CD4-positive, alpha-beta T cell treated with Interleukin-2 at 100 ng/mL for 4 hours (primary cell): ENCODE measurements at places on chromosomes 16 and 17.
A peak's percentile ranks its signal among the peaks of the same experiment; 100 is the strongest.

DNA sequence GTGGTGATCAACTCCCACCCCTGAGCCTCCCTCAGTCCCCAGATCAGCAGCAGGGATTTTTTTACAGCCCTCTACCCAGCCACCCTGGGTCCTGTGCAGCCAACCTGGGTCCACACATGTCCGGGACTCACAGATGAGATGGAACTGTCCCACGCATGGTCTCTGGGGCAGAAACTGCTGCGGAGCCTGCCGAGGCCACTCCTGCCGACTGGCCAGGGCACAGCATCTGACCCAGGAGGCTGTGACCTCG lies 48.0 kb upstream of the ZCCHC14 start:
- no peak for DNase-seq

DNA sequence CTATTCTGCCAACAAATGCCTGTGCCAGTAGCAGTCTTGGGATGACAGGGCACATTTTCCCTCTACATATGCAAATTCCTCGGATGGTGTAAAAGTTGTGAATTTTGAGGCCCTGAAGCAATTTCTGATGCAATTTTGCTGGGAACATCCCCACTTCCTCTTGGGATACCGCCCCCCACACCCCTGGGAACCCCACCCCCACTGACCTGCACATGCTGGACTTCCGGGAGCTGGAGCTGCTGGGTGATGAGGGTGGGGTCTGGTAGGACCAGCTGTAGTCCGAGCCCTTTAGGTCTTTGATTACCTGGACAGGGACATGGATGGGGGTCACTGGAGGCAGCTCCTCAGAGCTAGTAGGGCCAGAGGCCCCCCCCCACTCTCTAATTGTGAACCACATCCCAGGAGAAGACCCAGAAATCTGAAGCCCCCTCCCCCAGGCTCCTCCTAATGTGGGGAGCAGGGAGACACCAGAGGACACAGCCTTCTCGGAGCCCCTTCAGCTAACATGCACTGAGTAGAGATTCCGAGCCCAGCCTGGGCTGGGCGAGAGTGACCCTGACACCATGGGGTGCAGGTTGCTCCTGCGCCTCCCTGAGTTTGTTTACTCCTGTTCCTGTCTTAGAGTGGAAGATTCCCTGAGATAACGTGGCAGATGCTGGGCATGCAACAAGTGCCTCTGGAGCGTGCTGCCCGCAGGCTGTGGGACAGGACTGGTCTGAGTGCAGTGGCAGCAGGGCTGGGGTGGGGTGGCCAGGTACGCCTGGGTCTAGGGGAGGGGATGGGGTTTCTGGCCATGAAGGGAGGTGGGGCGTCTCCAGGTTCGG lies 9.0 kb downstream of the MTSS2 start:
- DNase-seq: no peak

- DNase-seq: no peak
Measured at GRCh38 chr16:67516296-67517154, 12.1 kb upstream of the RIPOR1 start.

- no peak for DNase-seq
Measured at GRCh38 chr17:540631-541030, 174.0 kb downstream of the VPS53 start.

DNA sequence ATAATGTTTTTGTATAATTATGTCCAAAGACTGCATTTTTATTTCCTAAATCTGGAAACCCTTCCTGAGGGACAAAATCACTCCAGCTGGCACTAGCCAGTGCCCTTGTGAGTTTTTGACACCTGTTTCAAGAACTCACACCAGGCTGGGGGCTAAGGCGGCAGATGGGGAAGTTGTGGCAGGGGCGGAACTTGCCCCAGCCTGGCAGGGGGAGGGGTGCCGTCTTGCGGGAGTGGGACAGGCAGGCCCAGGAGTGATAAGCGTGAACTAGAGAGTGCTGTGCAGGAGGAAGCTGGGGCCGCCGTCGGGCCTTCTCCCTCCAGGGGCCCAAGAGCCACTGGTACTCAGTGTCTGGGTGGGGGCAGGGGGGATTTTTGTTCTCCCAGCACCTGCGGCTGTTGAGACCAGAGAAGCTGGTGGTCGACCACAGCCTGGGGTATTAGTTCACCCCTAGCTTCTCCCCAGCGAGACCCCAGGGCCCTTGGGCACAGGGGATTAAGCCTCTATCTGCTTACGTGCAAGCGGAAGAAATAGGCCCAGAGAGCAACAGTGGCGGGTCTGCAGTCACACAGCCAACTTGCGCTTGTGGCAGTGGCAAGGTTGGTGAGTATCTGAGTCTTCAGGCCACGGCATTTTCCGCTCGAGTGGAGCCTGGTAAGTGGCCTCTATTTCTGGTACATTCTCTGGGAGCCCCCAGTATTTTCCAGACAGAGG lies 40.2 kb upstream of the PLCG2 start:
- no peak for DNase-seq

DNA sequence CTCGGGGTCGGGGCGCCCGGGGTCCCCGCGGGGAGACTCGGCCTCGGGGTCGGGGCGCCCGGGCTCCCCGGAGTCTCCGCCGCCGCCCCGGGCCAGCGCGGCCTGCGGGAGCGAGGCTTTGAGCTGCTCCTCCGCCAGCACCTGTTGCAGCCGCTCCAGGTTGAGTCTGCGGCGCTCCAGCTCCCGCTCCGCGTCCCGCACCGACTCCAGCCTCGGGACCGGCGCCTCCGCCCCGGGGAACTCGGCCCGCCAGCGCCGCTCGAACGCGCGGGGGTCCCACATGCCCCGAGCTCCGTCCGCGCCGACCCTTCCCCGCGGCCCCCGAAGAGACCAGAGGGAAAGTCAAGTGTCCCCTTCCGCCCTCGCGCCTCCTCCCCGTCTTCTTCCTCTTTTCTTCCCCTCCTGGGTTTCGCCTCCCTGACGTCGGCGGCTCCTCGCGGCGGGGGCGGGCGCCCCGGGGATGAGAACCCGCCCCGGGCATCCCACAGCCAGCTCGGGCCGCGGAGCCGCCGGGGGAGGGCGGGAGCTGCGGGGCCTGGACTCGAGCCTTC lies 40.8 kb upstream of the BHLHA9 start:
- DNase-seq: peak; percentile 38

- no peak for DNase-seq
Measured at GRCh38 chr17:79993390-79994227, 42.1 kb downstream of the TBC1D16 start.

GRCh38 chr16:84315422-84315821 lies 20.7 kb downstream of the WFDC1 start:
- DNase-seq: no peak

DNA sequence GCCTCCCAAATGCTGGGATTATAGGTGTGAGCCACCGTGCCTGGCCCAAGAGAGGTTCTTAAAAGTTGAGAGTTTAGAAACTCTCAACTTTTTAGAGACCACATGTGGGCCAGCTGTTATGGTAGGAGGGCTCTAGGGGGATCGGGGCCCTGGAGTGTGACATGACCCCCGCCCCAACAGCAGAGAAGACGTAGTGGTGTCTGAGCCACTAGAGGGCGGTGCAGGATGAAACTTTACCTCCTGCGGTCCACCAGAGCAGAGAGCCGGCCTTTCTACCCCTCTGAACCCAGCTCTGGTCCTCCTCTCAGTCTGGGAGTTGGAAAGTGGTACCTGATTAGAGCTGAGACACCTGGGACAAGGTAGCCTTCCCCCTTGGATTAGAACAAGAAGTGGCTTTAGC lies 7.4 kb downstream of the CDK5RAP3 start:
- DNase-seq: peak; percentile 47

- DNase-seq: no peak
Measured at GRCh38 chr17:7380321-7380720, 568 bp upstream of the TNK1 start.

DNA sequence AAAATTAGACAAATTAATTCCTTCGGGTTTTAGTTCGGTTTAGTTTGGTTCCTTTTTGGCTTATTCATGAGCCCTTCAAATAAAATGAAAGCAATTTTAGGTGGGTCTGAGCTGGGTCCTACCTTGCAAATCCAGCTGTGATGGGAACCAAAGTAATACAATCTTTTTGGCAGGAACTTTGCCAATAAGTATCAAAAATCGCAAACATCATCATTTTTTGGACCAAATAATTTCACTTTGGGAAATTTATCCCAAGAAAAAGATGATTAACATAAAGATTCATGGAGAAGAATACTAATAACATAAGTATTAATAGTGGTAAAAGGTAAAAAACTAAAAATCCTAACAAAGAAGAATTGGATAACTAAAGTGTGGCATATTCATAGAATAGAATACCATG lies 67.8 kb upstream of the MYOCD start:
- DNase-seq: no peak

- DNase-seq: no peak
Measured at GRCh38 chr17:3678095-3678820, 9.6 kb downstream of the EMC6 start.

GRCh38 chr17:45703806-45704205 lies 80.3 kb upstream of the CRHR1 start:
- DNase-seq: no peak

GRCh38 chr16:1554826-1555445 lies 21.5 kb downstream of the TMEM204 start:
- DNase-seq: no peak

DNA sequence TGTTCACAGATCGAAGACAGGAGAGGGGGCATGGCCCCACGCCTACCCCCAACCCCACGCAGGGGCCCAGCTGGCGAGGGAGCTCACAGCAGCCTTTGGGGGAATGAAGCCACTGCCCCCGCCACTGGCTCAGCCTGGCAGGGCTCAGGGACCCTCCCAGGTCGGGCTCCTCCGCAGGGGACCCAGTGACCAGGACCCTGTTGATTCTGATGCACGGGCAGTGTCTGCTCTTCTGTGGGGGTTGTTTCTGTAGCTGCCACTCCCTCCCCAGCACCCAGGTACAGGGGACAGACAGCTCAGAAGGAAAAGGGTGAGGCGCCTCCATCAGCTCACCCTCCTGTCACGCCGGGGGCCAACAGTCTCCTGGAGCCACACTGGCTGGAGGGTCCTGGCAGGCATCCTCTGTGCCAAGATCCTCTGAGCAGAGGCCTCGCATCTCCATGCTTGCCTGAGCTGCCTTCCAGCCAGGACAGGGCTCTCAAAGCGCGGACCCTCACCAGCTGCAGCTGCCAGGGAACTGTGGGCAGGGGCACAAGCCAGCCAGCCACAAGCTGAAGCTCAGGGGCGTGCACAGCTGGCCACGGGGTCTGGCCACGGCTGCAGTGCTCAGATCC lies 49.1 kb downstream of the ZNF778 start:
- no peak for DNase-seq

DNA sequence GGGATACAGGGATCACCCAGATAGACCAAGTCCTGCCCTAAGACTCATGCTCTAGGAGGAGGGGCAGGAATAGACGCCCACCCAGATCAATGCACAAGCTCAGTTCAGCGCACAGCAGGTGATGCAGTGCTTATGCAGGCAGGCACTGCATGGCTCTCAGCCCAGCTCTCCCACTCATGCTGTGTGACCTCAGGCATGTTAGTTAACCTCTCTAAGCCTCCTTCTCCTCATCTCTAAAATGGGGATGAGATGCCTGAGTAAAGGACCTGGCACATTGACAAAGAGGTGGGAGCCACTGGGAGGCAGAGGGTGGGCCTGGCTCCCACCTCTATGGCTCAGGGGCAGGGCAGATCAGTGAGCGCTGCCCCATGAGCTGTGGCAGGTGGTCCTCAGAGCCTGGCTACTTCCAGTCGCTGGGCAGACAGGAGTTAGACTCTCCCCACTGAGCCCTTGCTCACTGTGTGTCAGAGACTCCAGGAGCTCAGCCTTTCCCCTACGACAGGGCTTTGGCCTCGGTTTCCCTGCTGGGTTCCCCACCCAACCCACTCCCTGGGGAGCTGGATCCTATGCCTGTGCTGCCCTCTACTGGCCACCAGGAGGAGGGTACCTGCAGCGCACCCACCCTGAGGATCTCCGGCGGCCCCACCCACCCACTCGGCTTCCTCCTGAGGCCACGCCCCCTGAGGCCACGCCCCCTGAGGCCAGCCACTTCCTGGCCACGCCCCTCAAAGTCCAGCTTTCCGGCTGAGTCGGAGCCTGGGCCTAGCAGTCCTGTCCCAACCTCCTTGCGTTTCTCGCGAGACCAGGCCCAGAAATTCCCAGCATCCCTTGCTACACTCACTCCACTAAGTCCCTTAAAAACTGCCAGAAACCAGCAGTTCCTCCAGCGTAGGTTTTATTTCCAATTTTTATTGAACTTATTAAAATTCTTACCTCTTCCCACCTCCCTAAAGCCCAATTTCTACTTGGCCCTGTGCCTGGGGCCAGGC lies 196.1 kb downstream of the GSG1L start:
- peak; percentile 46 for DNase-seq

GRCh38 chr16:88693420-88694177 lies 7.3 kb upstream of the SNAI3 start:
- DNase-seq: no peak

GRCh38 chr17:43576563-43577229 lies 30.6 kb upstream of the ETV4 start:
- peak; percentile 65 for DNase-seq

GRCh38 chr16:72787514-72788268 lies 260.2 kb downstream of the ZFHX3 start:
- DNase-seq: peak; percentile 49
